Stimulated activated CD4-positive, alpha-beta T cell treated with anti-CD3 and anti-CD28 coated beads, Interleukin-1b, Interleukin-23, amount 100 ng/mL, for 24 hours (primary cell): ENCODE measurements at places on chromosomes 5 and 9.

DNA sequence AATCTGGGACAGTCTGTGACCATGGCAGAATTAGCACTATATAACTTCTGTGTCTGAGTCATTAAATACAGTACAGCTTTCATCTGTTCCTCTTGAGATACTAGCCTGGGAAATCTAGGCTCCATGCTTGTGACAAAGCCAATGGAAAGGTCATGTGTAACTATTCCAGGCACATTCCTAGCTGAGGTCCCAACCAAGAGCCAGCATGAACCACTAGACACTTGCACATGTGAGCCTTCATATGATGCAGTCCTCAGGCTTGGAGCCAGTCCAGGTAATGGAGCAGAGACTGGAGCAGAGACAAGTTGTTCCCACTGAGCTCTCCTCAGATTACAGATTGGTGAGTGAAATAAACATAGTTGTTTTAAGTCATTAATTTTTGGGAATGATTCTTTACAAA lies 412.4 kb upstream of the ZNF462 start:
- DNase-seq: no peak

DNA sequence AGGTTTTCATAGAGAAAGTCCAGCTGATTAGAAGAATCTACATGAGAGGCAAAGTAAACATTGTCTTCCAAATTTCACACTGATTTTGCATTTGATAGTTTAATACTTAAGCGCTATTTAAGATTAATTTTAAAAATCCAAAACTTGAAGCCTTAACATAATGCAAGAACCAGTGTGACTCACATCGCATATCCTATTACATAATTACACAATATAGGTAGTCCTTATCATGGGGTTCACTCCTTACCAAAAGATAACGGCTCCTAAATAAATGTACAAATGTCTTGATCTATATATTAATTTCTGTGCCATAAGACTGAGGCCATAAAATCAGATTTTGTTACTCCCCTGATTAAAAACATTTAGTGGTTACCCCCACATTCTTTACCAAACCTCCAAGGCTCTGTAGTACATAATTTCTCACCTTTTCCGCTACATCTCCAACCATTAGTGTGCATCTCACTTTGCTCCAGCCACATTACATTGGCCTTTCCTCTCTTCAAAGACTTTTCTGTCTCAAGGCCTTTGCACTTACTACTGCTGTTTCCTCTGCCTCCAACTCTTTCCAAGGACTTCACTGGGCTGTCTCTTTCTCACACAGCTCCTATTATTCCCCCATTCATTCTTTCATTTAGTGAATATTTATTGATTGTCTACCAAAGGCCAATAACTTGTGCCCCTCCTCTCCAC lies 1.0 kb downstream of the RIOK2 start:
- no peak for DNase-seq

DNA sequence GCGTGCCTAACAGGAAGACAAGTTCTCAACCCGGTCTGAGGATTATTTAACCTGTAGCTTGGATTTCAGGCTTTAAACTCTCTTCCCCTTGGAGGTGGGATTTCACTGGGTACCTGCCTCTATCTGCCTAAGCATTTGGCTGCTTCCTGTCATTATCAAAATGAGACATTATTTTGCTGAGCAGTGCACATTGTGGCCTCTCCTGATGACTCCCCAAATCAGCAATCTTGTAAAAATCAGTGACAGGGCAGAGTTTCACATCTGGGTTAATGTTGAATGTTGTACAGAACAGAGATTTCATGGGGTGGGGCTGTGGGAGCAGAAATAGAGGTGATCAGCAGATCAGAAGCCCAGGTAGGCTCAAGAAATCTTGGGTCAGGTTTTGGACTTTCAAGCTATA lies 605.9 kb downstream of the ELAVL2 start:
- no peak for DNase-seq

GRCh38 chr5:135444360-135444759 lies 2.8 kb downstream of the DCANP1 start:
- no peak for DNase-seq

DNA sequence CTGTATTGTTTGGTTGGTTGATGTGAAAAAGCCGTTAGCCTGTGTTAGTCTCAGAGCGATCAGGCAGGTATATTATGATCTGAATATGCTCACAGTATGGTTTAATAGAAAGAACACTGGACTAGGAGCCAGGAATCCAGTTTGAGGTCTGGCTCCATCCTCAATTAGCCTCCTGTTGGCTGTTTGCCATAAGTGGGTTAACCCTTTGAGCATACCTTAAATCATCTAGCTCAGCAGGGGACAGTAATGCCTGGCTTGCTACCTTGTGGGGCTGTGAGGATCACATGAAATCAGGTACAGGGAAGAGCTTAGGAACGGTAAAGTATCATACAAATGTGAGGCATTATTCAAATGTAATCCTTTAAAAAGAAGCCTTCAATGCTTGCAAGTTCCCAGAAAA lies 104.7 kb downstream of the CMYA5 start:
- no peak for DNase-seq

GRCh38 chr5:144361406-144361805 lies 190.7 kb downstream of the KCTD16 start:
- no peak for DNase-seq

- DNase-seq: no peak
Observed at GRCh38 chr5:146116361-146116760, 11.0 kb upstream of the PLAC8L1 start.

- DNase-seq: peak; percentile 80
Observed at GRCh38 chr5:140547508-140548299, at the start of gene EIF4EBP3. Gene EIF4EBP3 (plus strand): TSS chr5:140547662. CDS start chr5:140547738, 76 bp downstream.
